ENCODE measurements at places on chromosomes 12 and 14.
A peak's percentile ranks its signal among the peaks of the same experiment; 100 is the strongest.

DNA sequence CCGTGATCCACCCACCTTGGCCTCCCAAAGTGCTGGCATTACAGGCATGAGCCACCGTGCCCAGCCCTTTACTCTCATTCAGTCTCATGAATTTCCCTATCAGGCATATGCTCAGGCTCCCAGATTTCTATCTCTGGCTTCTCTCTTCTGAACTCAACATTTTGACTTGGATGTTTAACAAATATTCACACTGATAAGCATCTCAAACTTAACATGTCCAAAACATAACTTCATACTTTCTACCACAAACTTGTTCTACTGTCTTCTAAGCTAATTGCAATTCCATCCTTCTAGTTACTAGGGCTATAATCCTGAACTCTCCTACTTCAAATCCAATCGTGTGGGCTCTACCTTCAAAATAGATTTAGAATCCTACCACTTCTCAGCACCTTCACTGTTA is 73.9 kb upstream of the PAWR start:
- no peak for DNase-seq

- no peak for DNase-seq
These were observed 8.4 kb downstream of the AMDHD1 start for GRCh38 chr12:95951515-95951914.

DNA sequence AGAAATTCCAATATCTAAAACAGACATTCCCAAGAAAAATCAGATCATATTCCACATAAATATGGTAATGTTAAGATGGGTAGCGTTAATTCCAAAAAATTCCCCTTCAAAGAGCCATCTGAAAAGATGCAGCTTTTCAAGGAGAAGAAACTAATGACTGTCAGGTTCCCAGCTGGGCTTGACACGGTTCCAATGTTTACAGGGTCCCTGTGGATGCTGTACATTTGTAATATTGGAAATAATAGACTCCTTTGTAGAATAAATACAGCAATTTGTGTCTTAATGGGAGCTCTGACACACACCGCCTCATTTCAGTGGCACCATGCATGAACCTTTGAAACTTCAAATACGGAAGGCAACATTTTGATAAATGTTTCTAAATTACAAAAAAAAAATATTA is 140.6 kb downstream of the ITPR2 start:
- DNase-seq, result no peak

GRCh38 chr14:73476451-73476931 is 14.2 kb upstream of the RIOX1 start:
- DNase-seq, result peak; percentile 29

DNA sequence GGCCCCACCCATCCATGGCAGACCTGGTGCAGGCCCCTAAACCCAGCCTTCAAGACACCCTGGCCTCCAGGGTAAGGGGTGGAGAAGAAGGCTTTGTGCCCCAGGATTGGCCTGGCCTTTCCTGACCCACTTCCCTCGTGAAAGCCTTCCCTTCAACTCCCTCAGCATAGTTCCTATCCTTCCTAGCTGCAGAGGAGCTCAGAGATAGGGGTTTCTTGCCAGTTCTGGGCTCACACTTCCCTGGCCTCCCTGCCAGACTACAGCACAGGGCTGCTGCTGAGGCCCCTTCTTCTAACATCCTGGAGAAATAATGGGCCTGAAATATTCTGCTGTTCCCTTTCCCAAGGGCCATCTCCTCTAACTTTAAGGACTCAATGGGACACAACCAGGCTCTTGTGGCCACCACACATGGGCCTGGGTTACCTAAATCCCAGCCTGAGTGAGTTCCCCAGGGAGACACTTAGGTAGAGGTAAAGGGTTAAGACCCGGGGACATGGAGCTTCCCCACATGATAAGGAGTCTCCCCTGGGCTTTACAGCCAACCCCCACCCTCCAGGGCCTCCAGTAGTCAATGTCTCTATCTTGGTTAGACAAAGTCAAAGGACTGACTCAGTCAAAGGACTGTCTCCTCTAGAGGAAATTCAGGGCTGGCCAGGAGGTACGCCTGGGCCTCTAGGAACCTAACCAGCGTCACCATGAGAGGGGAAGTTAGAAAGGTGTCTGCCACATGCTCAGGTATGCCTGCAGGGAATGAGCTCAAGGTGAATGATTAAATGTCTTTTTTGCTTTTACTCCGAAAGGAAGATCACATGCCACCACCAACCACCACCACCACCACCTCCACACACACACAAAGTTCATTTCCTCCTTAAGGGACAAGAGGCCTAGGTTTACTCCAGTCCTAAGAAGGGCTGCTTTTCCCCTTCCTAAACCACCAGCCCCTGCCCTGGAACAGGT is 7.1 kb downstream of the ZFP36L1 start:
- DNase-seq, result peak; percentile 87

GRCh38 chr12:97386133-97386581 is 76.4 kb upstream of the RMST start:
- no peak for DNase-seq

- no peak for DNase-seq
These were observed 50.1 kb downstream of the RFX4 start for GRCh38 chr12:106632797-106633450.

DNA sequence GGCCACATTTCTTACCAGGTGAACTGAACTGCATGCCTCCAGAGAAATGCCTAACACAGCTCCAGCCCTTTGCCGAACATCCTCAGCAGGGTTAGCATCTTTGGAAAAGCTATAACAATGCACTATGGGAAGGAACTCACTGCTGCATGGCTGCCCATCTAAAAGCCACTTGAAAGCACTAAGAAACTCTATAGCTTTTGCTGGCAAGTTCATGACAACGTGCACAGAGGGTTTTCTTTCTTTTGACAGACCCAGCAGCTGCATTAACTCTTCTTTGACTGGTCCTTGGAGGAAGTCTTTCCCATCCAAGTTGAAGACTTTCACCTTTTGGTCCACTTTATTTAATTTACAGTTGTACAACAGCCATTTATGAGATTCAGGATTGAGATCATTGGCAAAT is 5.3 kb downstream of the TRMT5 start:
- no peak for DNase-seq
